ENCODE measurements at places on chromosomes 4 and X.

GRCh38 chr4:163486321-163486720, 8.2 kb upstream of the TMA16 start:
- DNase-seq = no peak

- DNase-seq = no peak
Measured at GRCh38 chr4:184684491-184685189, 35.1 kb downstream of the PRIMPOL start.

- peak; percentile 29 for DNase-seq
Measured at GRCh38 chr4:76305971-76306881, at the start of gene STBD1. Gene STBD1, plus strand, starts transcription at chr4:76306733. Its CDS starts 37 bp downstream, at chr4:76306770.

DNA sequence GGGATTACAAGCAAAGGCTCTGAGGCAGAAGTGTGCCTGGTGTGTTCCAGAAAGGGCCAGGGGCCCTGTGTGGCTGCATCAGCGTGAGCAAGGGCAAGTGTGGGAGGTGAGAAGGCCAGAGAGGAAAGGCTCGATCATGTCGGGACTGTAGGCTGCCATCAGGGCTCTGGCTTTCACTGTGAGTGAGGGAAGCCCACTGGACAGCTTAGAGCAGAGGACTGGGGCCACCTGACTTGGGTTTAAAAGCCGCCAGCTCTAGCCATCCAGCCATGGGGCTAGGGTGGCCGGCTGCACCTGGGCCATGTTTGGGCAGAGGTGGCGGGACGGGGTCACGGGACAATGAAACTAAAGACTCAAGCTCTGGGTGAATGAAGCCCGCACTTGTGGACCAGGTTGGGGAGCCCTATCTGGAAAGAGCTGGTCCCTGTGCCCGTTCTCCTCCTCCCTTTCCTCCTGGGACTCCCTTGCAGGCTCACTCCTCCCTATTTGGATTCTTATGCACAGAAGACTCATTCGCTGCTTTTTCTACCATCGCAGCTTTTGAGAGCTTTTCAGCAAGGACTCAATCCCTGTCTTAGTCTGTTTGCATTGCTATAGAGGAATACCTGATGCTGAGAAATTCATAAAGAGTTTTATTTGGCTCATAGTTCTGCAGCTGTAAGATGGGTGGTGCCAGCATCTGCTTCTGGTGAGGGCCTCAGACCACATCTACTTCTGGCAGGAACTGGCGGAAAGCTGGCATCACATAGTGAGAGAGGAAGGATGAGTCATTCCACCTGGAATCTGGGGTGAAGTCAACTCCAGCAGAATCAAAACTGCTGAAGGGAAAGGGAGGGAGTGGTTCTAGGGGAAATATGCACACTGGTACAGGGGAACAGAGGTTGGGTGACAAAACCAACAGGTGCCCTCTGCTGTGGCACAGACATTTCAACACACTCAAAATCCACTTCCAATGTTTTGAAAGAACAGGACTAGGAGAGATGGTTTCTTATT, 15.3 kb downstream of the CTAG1B start:
- no peak for DNase-seq

DNA sequence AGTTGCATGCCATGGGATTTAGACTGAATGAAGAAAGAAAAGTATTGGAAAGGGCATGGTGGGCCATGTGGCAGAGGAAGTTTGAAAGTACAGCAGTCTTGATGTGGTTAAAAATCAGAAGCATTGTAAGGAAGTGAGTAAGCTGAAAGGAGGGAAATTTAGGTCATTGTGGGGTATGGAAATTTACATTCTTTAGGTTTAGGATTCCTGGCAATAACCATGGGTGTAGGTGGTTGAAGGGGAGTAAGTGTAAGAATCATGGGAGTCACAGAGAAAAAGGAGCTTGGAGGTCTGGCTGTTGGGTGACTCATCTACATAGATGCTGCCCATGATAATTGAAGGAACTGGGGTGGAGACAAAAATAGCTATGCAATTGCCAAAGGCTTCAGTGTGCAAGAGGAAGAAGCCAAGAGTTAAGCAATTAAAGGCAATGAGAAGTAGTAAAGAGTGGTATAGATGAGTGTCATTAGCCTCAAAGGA, 243.8 kb upstream of the LDB2 start:
- no peak for DNase-seq

- no peak for DNase-seq
Measured at GRCh38 chrX:106588801-106589200, 23.0 kb upstream of the RADX start.

DNA sequence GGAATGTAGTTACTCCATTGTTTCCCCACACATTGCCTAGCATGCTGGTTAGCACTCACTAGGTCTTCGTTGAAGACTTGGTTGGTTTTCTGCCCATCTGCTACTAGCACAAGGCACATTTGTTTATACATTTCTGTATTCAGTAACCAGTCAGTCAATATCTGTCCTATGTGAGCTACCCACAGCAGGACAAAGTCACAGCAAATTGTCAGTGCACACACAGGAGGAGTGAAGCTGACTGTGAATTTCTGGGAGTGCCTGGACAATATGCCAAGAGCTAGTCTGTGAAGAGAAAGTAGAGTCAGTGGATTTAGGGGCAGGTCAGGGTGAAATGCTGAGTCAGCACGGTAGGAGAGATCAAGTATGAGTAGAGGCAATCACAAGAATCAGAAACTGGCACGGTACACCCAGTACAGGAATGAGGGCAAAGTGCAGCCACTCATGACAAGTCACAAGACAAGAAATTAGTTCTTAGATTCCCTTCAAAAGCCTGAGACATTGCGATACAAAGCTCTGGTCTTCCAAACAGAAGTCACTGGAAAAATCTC, 1049.8 kb upstream of the POU3F4 start:
- no peak for DNase-seq

GRCh38 chr4:8639777-8640720, 47.5 kb downstream of the CPZ start:
- DNase-seq = no peak
